ENCODE measurements at places on chromosomes 13 and 19.

GRCh38 chr13:97521726-97522125, 87.8 kb downstream of the RAP2A start:
- DNase-seq = no peak

DNA sequence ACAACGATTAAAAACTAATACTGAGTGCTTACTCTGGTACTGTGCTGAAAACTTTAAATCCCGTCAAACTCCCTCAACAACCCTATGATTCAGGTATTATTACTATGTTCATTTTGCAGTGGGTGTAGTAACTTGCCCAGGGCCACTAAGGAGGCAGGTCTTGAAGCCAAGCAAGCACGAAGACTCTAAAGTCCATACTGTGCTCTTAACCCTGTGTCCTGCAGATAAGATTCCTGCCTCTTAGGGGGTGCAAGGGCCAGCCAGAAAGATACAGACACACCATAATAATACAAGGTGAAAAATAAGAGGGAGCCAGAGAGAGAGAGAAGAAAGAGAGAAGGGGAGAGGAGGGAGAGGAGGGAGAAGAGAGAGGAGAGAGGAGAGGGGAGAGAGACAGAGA, 95.5 kb downstream of the CDADC1 start:
- DNase-seq = no peak

- DNase-seq = peak; percentile 49
Measured at GRCh38 chr13:29362849-29363604, 232.5 kb downstream of the SLC7A1 start.

DNA sequence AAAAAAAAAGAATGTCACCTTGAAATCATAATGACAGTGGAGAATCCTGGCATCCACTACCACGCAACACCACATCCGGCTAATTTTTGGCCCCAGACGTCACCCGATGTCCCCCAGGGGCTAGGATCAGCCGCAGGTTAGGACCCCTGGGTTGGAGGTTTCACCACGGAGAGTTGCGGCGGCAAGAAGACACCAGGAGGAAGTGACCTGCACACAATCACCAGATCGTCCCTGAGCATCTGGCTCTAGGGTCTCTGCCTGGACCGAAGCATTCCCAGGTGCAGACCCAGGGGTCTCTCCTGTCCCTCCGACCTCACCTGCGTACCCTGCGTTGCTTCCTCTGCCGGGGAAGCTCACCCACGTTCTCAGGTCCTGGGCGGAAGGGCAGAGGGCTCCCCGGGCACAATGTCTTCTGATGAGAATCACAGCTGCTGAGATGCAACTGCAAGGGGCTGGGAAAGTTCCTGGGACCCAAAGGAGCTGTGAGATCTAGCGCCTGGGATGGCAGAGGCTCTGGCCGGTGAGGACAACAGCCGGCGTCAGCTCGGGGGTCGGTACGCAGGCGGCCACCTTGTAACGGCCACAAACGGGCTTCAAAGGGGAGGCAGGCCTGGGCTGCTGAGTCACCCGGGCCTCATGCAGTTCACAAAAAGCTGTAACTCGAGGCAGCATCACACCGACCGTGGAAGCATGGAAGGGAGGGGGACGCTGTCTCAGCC, 111.2 kb downstream of the GADD45B start:
- DNase-seq = no peak

GRCh38 chr13:60426075-60426474, 29.1 kb downstream of the TDRD3 start:
- DNase-seq = no peak

DNA sequence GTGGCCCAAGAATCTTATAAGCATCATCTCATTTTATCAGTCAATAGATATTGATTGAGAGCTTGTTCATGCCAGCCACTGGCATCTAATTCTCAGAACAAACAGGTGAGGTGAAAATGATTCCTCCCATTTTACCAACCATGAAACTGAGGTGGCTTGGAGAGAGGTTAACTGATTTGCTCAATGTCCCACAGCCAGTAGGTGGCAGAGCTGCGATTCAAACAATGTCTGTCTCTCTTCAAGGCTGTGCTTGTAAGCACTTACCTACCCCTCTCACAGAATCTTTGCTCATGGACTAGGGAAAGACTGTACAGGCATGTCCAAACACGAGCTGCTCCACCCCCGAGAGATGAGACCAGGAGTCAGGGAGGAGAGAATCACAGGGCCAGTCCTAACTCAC, 21.5 kb upstream of the GSX1 start:
- peak; percentile 40 for DNase-seq

DNA sequence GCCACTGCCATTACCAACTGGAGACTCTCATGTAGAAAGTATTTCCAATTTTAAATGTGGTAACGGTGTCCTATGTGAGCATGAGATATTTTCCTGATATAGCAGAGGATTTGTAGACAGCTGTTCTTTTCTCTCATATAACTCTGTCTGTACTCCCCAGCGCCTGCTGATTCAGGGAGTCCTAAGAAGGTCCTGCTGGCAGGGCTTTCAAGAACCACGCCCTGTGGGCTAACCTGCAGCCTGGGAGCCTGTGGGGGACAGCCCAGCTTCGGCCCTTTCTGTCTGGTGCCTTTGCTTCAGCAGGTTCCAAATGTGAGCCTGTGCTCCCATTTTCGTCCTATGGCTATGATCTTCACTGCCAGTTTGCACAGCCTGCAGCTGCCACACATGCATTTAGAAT, 316.8 kb downstream of the ATP8A2 start:
- DNase-seq = no peak

DNA sequence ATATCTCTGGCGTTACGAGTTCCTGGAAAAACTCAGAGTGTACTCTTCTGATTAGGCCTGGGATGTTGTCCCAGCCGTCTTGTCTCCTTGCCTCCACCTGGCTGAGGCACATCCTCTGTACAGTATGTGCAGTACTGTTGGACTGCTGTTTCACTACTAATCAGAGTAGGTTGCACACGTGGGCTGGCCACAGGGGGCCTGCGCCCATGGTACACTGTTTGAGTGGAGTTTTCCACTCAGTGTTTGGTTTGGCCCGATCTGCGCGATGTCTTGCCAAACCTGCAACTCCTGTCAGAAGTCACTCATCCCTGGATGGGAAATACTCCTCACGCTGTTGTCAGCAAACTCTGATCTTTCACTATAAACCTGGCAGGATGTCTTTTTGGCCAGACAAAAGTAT, 189.6 kb upstream of the CSNK1A1L start:
- no peak for DNase-seq

DNA sequence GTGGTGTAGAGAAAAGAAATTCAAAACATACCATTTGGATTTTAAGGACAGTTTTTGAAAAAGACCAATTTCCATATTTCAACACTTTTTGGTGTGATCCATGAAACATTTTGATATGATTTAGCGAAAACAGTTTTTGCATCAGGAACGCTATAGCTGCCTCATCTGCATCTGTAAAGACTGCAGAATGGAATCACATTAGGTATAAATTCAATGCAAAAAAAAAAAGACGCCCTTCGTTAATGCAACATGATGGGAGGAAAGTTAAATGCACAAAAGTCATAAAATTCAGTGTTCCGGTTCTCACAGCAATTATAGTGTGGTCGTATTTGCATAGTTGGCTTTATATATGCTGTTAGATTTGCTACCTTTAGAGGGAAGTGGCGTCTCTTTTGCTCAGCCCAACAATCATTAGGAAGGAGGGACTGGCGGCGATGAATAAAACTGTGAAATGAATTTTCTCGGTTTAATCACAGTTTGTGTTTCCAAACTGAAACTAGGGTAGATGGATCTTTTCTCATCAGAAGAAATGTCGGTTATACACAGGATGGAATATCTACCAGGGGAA, 215.7 kb downstream of the TEX29 start:
- no peak for DNase-seq

DNA sequence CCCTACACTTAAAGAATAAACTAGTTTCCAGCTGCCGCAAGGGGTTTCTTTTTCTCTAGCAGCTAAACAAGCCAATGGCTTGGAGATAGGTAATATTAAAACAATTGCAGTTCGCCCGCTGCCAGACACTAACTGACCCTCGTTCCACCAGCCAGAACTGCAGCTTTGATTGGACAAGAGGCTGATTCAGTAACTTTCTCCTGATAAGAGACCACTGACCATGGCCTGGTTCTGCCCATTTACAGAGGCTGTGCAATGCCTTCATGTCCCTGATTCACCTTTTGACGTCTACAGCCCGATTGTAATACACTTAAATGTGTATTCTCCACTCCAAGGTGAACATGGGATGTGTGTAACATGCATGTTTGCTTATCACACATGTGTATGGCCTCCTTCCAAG, 12.8 kb upstream of the C19orf12 start:
- DNase-seq = no peak

DNA sequence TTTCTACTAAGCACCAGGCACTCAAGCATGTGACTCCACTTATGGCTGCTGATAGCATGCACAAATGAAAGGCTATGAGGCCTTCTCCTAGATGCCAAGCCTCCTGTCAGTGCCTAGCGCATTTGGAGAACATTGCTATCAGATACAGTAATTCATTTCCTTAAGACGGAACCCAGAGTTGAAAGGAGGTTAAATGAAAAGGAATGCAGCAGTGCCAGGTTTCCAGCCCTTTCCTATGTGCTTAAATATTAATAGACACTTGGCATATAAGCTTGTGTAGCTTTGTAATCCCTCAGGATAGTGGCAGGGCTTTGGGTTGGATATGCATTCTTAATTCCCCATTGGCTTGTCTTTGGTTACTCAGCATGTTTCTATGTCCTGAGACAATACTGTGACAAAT, 140.1 kb upstream of the FRY start:
- no peak for DNase-seq

DNA sequence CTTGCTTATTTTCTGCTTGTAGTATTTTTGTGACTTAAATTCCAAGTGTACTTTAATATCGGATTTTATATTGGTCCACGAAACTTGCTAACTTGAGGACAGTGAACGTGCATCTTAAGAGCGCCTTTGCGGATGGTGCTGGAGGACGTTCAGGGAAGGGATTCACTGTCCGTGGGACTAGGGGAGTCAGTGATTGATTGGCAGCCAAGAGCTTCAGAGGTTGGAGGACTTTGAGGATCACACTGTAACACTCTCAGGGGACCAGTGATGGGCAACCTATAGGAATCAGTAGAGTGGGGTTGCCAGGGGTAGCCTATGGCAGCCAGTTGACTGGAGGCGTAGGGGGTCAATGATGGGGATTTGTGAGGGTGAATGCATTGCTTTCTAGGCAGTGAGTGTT, 516 bp downstream of the ZNF175 start:
- DNase-seq = no peak

GRCh38 chr19:45115809-45116615, 23.0 kb downstream of the PPP1R37 start:
- DNase-seq = no peak

- peak; percentile 45 for DNase-seq
Measured at GRCh38 chr13:40974460-40975407, 44.4 kb downstream of the ELF1 start.

- DNase-seq = peak; percentile 93
Measured at GRCh38 chr19:1507763-1508506, 4.9 kb downstream of the ADAMTSL5 start.

DNA sequence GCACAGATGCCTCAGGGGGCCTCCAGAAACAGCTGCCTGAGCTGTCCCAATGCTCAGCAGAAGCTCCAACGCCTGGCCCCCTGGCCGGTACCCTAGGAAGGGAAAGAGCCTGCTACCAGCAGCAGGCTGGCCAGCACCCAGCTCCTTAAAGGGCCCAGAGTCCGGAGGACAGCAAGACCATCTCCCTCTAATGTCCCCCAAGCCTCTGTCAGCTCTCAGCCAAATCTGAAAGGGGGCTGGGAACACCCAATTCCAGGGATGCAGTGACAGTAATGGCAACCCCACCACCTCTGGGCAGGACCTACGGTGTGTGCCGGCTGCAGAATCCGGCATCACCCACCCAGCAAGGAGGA, 4.2 kb downstream of the PPP6R1 start:
- DNase-seq = no peak

- DNase-seq = no peak
Measured at GRCh38 chr19:38583219-38583984, 34.4 kb downstream of the MAP4K1 start.

GRCh38 chr19:36573895-36574720, 1.0 kb upstream of the ZNF529 start:
- no peak for DNase-seq

- DNase-seq = no peak
Measured at GRCh38 chr13:83136660-83137059, 745.6 kb downstream of the SLITRK1 start.

DNA sequence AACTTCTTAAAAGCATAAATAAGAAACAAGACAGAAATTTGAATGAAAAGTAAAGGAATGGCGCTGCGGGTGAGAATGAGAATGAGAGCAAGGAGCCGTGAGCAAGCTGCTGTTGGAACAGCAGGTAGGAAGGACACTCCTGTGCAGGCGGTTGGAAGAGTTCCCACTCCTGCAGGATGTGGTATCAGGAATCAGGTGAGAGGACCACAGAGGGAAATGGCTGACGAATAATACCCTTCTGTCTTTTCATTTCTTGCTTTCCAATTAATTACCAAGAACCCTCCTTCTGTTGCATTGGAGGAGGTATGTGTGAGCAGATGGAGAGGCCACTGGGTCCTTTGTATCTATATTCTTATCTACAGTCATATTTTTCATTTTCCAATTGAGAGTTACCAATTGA, 1504.2 kb downstream of the EFNB2 start:
- DNase-seq = no peak

GRCh38 chr13:74597526-74597925, 463.3 kb upstream of the KLF12 start:
- DNase-seq = no peak

GRCh38 chr19:10763828-10764339, 46.0 kb downstream of the DNM2 start:
- no peak for DNase-seq

- no peak for DNase-seq
Measured at GRCh38 chr13:46631179-46631542, 78.2 kb downstream of the LRCH1 start.

DNA sequence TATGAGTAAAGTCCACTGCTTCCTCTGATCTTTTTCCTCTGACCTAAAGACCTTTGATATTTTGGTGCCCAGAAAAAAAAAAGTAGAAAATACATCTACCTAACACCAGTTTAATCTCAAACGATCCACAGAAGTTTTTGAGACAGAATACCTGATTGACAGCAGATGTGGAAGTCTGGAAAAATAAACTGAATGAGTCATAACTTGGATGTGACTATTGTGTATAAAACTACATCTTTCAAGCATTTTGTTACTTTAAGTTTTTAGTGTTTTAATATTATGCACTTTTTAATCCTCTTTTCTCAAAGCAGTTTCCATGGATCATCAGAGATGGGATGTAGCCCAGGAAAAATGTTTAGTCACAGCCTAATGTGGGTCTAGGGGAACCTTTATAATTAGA, 216.1 kb downstream of the SLITRK1 start:
- DNase-seq = no peak

GRCh38 chr13:95106562-95106961, 194.7 kb downstream of the ABCC4 start:
- no peak for DNase-seq

Measured in activated CD4-positive, alpha-beta memory T cell treated with anti-CD3 and anti-CD28 coated beads for 36 hours (primary cell).